ENCODE measurements at places on chromosomes 1 and 21. TPM values are rescaled to one million over a fixed set of nuclear protein-coding genes. Genes with fewer than 3 reads are reported as not detected.
A peak's percentile ranks its signal among the peaks of the same experiment; 100 is the strongest.

GRCh38 chr1:80375662-80376061, 1369.1 kb upstream of the ADGRL4 start:
- H3K4me3 ChIP-seq, result no peak overlapping the region
- no peaks in the 10 kb centered on the region for H3K27me3 ChIP-seq
- DNase-seq, result no peak

DNA sequence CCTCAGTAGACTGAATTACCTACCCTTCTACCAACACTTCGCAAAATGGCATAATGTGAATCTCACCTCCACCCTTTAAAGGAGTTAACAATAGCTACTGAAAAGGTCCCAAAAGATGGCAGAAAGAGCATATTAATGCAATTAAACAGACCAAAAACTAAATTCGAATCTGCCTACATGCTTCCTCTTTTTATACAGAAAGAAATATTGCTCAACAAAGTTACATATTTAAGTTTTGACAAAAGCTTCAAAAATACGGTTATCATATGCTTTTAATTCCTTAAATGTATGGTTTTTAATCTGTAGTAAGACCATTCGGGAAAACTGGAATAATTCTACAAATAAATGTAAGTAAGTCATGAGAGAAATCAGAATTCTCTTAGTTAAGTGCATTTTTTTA, 2.2 kb downstream of the APP start:
- H3K4me1 ChIP-seq, result peaks cover 28% of the 10 kb centered on the region
- peak overlapping the region; percentile 97 for H3K27ac ChIP-seq
- H3K36me3 ChIP-seq, result peaks cover under 1% of the 10 kb centered on the region
- no peaks in the 10 kb centered on the region for H3K27me3 ChIP-seq
- H3K4me3 ChIP-seq, result peak overlapping the region; percentile 92

GRCh38 chr1:76090283-76091203, 16.0 kb downstream of the ST6GALNAC3 start:
- no peaks in the 10 kb centered on the region for H3K27me3 ChIP-seq
- H3K4me1 ChIP-seq, result peaks cover 7% of the 10 kb centered on the region
- H3K27ac ChIP-seq, result no peak overlapping the region

DNA sequence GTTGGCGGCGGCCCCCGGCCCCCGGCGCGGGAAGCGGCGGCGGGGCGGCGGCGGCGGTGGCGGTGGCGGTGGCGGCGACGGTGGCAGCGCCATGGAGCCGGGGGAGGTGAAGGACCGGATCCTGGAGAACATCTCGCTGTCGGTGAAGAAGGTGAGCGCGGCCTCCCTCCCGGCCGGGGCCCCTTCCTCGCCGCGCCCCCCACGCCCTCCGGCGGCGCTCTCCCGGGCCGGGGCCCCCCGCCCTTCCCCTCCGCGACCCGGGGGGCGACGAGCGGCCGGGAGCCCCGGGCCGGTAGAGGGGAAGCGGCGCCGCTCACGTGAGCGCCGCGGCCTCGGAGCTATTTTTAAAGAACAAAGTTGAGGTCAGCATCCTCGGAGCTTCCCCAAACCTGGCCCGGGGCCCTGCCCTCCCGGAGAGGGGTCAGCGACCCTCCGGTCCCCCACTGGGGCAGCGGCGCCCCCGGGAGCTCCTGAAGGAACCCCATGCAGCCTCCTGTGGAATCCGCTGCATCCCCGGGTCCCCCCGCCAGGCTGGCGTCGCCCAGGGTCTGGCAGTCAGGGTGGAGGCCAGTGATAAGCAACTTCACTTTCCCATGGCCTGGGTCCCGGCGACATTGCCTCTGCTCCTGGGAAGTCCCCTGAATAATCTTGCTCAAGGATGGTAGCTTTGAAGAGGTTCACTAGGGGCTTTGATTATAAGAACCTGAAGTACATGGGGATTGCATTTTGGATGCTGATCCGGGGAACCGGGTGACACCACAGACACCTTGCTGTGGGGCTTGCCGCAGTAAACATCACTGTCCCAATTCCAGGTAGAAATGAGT, 560 bp downstream of the PLEKHM2 start:
- H3K27me3 ChIP-seq, result no peaks in the 10 kb centered on the region
- no peaks in the 10 kb centered on the region for H3K36me3 ChIP-seq
- peaks cover 16% of the 10 kb centered on the region for H3K4me1 ChIP-seq
- H3K4me3 ChIP-seq, result peak overlapping the region; percentile 74

GRCh38 chr1:222521299-222522104, 26.4 kb downstream of the HHIPL2 start:
- no peak overlapping the region for H3K4me3 ChIP-seq
- no peaks in the 10 kb centered on the region for H3K27me3 ChIP-seq

- no peaks in the 10 kb centered on the region for H3K27me3 ChIP-seq
- no peaks in the 10 kb centered on the region for H3K36me3 ChIP-seq
- H3K4me3 ChIP-seq, result no peak overlapping the region
- no peak overlapping the region for H3K27ac ChIP-seq
- peaks cover 11% of the 10 kb centered on the region for H3K4me1 ChIP-seq
Observed at GRCh38 chr1:6108937-6109614, 63.4 kb downstream of the KCNAB2 start.

GRCh38 chr1:211349741-211350140, 23.1 kb downstream of the TRAF5 start:
- no peaks in the 10 kb centered on the region for H3K27me3 ChIP-seq
- no peak for DNase-seq
- H3K36me3 ChIP-seq, result peaks cover 4% of the 10 kb centered on the region
- peaks cover 11% of the 10 kb centered on the region for H3K4me1 ChIP-seq

GRCh38 chr1:75964760-75965408, 32.7 kb upstream of the ASB17 start:
- H3K4me3 ChIP-seq, result no peak overlapping the region
- H3K4me1 ChIP-seq, result peaks cover 13% of the 10 kb centered on the region
- no peaks in the 10 kb centered on the region for H3K27me3 ChIP-seq

DNA sequence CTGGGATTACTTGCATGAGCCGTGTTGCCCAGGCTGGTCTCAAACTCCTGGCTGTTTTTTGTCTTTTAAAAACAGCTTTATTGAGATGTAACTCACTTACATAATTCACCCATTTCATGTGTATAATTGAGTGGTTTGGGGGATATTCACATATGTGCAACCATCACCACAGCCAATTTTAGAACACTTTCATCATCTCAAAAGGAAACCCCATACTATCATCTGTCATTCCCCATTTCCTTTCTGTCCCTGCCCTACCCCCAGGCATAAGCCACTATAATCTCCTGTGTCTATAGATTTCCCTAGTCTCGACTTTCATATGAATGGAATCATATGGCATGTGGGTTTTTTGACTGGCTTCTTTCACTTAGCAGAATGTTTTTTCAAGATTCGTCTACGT, 43.3 kb downstream of the GPR137B start:
- no peak for DNase-seq
- no peak overlapping the region for H3K27ac ChIP-seq
- no peaks in the 10 kb centered on the region for H3K36me3 ChIP-seq

DNA sequence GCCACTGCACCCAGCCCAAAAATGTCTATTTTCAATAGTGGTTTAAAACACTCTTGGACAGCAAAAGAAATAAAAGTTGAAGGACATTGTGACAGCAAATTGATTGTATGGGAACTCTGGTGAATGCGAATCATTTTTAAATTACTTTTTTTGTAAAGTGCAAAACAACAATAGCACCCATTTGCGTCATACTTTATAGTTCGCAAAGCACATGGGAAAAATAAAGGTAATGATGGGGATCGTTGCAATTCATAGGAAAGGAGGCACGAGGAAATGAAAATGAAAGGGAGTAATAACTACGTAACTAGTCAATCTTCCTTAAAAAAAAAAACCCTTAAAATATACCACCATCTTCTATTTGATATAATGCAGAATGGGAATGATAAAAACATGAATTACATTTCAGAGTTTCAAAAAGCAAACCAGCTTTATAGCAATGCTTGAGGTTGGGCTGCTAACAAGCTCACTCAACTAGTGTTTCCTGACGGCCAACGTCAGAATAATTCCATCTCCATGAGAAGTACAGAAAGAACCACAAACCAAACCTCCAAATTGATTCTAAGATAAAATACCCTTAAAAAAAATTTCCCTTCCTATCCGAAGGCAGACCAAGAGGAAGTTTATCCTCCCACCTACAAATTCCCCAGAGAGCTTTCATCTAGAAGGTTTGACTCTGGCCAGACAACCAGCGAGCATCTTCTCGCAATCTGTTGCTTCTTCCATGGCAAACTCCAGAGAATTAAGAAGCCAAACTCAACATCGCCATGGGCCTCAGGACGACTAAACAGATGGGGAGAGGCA, at the start of gene EDARADD:
Gene EDARADD (plus strand): TSS at position 606 of the 801 bp plus-strand sequence. CDS start 159 bp downstream, at position 765.
- no peaks in the 10 kb centered on the region for H3K36me3 ChIP-seq
- peaks cover 18% of the 10 kb centered on the region for H3K27me3 ChIP-seq
- peaks cover 6% of the 10 kb centered on the region for H3K4me1 ChIP-seq

- no peak overlapping the region for H3K4me3 ChIP-seq
- no peaks in the 10 kb centered on the region for H3K4me1 ChIP-seq
- H3K27ac ChIP-seq, result peak overlapping the region; percentile 70
Observed at GRCh38 chr1:193325042-193325441, 138.6 kb upstream of the B3GALT2 start.

DNA sequence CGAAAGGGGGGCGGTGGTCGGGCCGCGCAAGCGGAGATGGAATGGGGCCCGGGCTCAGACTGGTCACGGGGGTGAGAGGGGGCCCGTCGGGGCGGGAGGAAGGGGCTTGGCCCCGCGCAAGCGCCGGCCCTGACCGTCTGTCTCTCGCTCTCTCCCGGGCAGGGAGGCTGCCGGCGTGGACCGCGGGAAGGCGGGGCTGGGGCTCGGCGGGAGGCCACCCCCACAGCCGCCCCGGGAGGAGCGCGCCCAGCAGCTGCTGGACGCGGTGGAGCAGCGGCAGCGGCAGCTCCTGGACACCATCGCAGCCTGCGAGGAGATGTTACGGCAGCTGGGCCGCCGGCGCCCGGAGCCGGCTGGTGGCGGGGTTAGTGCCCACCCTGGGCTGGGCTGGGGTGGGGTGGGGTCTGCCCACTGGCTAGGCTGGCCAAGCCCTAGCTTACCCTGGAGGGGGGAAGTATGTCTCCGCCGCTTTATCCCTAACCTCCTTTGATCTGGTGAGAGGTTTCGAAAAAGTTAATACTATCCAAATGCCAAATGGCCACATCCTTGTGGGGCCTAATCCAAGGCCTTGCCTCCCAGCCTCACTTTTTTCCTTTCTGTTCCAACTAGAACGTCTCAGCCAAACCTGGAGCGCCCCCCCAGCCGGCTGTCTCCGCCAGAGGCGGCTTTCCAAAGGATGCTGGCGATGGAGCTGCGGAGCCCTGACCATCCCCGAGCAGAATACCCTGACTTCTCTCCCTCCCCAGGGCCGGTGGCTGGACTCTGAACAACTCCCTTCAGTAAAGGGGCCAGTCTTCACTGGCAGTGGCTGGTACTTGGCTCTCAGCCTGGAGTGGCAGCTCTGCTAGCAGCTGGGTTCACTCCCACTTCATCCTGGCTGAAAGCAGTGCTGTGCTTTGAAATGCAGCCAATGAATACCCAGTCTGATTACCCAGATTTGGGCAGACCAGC, 636 bp upstream of the YRDC start:
- peak; percentile 93 for DNase-seq
- no peaks in the 10 kb centered on the region for H3K27me3 ChIP-seq
- H3K4me3 ChIP-seq, result peak overlapping the region; percentile 91
- H3K27ac ChIP-seq, result peak overlapping the region; percentile 91
- H3K36me3 ChIP-seq, result peaks cover 52% of the 10 kb centered on the region

DNA sequence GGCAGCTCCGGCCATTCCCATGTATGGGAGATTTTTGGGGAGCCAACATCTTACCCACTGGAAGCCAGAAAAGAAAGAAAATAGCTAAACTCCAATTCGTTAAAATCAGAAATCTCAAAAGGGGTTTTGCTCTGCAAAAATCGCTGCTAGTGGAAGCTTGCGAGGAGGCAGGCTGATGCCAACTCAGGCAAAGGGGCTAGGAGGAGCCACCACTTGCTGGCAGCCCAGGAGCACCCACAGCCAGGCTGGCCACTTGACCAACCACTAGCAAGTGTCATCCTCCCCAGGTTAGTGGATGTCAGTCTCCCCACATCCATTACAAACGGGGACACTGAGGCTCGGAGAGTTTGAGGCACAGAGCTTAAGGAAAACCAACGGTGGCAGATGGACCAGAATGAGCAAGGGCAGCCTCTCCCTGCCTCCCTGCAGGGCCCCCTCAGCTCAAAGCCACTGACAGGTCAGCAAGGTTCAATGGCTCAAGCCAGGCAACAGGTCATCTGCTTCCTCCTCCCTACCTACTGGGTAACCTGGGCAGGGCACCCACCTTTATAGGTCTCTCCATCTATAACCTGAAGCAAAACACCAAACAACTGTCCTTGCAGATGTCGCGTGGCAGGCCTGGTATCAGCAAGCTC, 10.8 kb downstream of the KCNN3 start:
- no peak overlapping the region for H3K27ac ChIP-seq
- H3K4me3 ChIP-seq, result no peak overlapping the region
- no peak for DNase-seq
- H3K36me3 ChIP-seq, result no peaks in the 10 kb centered on the region

- H3K4me1 ChIP-seq, result peaks cover 4% of the 10 kb centered on the region
- no peak overlapping the region for H3K27ac ChIP-seq
- DNase-seq, result no peak
- no peaks in the 10 kb centered on the region for H3K36me3 ChIP-seq
- no peaks in the 10 kb centered on the region for H3K27me3 ChIP-seq
Observed at GRCh38 chr1:62905872-62906271, 121.9 kb downstream of the ATG4C start.

DNA sequence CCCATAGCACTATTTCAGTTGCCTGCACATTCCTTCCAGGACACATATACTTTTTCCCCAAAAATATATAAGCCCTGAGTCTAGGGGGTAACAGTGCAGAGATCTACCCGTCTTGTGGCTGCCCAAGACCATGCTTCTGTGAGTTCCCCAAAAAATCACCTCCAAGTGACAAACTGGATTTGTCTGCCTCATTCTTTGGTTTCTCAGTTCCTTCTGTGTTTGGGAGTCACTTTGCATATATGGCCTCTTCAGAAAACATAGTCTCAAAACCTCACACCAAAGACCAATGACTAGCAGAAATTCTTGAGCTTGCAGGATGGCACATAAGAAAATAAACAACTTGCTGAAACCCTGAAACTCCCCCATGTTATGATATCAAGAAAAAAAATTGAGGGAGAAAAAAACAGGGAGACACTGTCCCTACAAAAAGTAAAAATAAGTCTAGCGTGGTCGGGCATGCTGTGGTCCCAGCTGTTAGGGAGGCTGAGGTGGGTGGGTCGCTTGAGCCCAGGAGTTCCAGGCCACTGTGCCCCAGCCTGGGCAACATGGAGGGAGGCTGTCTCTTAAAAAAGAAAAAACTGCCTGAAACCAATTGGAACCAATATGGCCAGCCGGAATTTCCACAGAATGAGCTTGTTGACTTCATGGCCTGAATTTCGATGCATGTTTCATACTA, 8.0 kb downstream of the JMJD4 start:
- H3K4me1 ChIP-seq, result peaks cover 22% of the 10 kb centered on the region
- H3K27me3 ChIP-seq, result no peaks in the 10 kb centered on the region
- no peak overlapping the region for H3K27ac ChIP-seq
- no peak overlapping the region for H3K4me3 ChIP-seq

The GFI1 gene
- 0.19 TPM for polyA plus RNA-seq

The FCMR gene
- polyA plus RNA-seq, result 0.05 TPM

The SYNJ1 gene
- 3.3 TPM for polyA plus RNA-seq

The KRTAP21-2 gene
- not detected for polyA plus RNA-seq

The CLCNKA gene
- 0.03 TPM for polyA plus RNA-seq

The FLAD1 gene
- 56.2 TPM for polyA plus RNA-seq

The C1QC gene
- polyA plus RNA-seq, result not detected
